ENCODE measurements at places on chromosomes 16 and 17.

GRCh38 chr17:13601776-13602551, at the start of gene HS3ST3A1:
Gene HS3ST3A1 (minus strand): TSS chr17:13601929. CDS start chr17:13601129, 800 bp downstream.
- no peak for DNase-seq

- DNase-seq = no peak
Observed at GRCh38 chr17:28413804-28414203, 7.8 kb upstream of the SLC46A1 start.

DNA sequence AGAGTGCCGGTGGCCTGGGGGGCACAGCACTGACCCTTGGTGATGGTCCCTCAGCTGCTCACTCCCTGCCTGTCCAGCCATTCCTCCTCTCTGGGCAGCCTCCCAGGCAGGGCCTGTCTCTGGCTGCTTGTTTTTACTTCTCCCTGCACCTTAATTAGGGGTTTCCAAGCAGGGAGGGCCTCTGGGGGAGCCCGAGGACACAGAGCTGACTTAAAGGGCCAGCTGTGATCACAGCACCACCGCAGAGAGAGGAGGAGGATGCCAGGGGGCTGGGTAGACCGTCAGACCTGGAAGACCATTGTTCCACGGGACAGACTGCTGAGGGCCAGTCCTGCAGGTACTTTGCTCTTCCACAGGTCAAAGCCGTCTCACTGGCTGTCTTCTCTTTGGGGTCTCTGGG, 1.2 kb upstream of the DPH1 start:
- no peak for DNase-seq

GRCh38 chr17:57986841-57987580, 1.0 kb downstream of the VEZF1 start:
- DNase-seq = no peak

GRCh38 chr16:4947722-4948503, 10.2 kb upstream of the SEC14L5 start:
- DNase-seq = no peak

DNA sequence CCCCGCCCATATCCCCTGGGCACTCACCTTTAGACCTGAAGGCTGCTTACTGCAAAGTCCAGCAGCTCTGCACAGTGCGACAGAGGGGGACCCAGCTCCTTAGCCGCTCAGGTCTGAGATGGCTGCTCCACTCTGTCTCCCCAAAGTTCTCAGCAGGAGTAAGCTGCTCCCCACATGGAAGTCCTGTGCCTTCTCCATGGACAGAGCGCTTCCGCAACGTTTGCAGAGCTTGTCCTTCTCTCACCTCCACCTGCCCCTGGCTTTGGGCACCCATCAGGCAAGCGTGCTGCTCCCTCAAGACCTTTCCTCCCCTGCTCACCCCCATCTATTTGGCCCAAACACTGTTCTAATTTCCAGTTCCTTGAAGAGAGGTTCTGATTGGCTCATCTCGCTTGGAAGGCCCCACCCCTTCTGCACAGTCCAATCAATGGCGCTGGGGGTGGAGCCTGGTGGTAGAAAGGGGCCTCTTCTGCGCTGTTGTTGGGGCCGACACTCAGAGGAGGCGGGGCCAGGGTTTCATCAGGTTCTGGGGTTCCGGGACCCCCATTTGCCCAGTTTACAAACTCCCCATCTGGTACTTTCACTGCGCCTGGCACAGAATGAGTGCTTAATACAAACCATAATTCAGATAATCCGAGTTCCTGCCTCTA, 137.2 kb downstream of the CYLD start:
- no peak for DNase-seq

DNA sequence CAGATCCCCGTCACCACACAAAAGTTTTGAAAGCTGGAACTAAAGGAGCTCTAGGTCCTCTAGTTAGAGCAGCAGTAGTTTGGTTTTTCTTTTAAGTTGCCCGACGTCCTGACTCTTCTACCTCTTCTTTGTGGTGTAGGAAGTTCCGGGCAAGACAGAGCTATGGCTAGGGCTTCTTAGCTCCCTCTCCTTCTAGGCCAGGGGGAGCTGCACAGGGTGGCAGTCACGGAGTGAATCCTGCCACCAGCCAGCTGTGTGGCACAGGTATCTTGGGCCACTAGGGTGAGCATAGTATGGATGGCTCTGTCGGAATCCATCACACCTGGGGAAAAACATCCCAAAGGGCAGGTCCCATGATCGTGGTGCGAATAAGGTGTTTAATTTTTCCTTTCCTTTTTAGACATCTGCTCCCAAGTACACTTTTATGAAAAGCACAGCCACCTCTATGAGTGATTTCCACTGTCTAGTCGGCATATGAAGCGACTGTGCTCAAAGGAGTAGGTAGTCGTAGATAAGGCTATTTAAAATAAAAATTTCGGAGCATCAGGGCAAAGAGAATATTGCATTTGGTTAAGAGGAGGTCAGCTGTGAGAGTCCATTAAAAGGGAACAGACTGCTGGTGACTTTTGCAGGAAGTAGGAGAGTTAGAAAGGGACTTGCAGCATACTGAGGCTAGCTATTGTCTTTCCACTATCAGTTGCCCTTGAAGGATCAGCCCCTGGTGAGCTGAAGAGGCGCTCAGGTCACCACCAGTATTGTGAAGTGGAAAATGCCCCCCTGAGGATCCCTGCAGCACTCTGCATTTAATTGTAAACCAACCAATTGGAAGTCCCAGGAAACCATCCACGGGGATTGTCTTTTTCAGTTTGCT, 2.1 kb downstream of the PRKCA start:
- no peak for DNase-seq

- DNase-seq = no peak
Observed at GRCh38 chr17:73191443-73192205, 1.2 kb upstream of the COG1 start.

DNA sequence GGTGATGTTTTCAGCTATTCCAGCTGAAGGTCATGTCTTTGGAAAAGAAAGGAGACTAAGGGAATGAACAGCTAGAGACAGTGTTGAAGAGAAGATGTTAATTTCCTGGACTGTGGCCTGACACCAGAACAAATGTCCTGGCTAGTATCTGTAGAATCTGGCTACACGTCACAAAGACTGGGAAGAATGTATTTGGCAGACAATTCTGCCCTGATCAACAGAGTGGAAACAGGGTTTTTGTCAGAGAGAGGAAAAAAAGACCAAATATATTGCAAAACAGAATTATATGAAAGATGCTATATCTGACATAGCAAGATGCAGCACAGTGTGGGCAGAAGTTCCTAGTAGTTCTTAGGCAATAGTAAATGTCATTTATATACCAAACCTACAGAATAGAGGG, 17.0 kb upstream of the ANKFN1 start:
- no peak for DNase-seq

- DNase-seq = no peak
Observed at GRCh38 chr16:3952737-3953131, 72.2 kb upstream of the CREBBP start.

GRCh38 chr17:71496552-71496951, 624.3 kb upstream of the SOX9 start:
- DNase-seq = no peak

DNA sequence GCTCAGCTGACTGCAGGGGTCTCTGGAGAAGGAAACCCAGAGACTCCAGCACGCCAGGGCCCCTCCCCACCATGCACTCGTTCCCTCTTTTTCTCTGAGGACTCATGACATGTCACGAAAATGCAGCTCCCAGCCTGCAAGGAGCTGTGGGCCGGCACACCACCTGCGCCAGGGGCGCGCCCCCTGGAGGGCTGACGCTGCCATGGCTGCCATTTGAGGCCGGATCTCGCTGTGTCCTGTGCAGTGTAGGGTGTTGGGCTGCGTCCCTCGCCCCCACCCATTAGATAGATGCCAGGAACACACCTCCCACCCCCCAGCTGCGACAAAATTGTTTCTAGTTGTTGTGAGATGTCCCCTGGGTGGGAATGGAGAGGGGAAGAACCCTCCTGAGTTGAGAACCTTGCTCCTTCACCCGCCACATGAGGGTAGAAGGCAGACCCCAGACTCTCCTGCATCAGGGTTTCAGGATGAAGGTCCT, 8.2 kb downstream of the SYNGR2 start:
- no peak for DNase-seq

DNA sequence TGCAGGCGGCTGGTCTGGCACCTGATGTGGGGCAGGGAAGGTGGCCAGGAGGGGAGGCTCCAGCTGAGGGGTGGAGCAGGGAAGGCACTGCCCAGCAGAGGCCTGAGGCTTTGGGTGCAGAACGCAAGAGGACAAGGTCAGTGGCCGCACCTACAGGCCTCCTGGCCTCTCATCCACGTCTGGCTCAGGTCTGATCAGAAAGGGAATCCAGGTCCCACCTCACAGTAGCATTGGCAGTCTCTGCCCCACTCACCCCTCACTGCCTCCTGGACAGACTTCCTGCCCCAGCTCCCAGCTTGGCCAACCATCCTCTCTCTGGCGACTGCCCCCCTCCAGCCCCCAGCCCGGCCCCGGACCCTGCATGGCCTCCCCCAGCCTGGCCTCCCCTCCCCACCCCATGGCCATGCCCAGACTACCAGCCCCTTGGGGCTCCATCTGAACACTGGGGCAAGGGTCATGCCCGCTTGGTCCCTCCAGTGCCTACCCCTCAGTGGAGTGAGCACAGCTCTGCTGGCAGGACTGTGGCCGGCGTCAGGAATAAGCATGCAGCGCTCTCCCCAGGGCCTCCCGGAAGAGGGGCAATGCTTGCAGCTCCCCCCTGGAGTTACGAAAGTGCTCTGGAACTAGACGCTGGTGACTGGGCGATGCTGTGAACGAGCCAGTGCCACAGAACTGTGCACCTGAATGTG, 4.6 kb downstream of the UTS2R start:
- no peak for DNase-seq

DNA sequence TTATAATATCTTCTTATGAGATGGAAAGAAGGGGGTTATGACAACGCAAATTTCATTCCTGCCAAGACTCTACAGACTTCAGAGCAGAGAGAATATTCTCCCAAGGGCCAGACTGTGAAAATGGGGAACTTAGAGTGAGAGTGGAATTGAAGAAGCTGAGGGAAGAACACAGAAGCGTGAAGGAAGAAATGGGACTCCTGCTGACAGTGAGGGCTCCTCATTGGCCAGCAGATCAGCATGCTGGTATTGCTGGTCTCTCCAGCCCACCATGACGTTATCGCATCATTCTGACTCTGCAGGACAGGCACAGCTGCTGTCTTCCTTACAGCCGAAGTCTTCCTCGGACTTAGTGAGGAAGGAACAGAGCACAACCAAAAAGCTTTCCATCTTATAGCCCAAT, 24.3 kb downstream of the CCL4 start:
- DNase-seq = no peak

DNA sequence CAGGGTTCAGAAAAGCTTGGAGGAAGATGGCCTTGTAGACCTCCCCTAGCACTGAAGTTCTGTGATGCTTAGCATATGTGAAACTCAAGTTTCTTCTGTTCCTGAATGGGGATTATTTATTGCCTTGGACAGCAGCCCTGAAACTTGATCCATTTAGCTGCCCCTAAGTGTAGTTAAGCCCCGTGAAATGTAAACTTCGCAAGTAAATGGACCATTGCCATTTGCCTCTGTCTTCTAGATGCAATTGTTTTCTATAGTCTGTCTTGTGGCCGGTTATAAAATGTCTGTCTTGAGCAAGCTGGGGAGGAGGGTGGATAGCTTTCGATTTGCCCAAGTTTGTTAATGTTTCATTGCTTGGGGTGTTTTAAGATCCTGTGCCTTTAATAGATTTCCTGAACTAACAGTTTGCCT, 261.8 kb downstream of the CDH13 start:
- DNase-seq = no peak

GRCh38 chr16:85437166-85438052, 175.7 kb upstream of the GSE1 start:
- no peak for DNase-seq

DNA sequence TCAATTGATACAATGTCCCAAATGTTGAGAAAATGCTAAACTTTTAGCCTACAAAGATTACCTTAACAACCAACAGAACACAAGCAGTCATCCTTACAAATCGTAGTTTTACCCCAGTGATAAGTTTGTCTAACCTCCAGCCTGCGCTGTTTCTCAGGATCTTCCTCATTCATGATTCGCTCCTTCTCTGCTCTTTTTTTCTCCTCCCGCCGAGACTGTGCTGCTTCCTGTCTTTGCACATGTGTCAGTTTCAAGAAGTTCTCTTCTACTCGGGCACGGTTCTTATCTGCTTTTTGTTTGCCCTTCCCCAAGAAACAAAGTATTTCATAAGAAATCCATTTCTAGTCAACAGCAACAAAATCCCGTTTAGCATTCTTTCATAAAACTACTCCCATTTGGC, 10.2 kb upstream of the STRADA start:
- no peak for DNase-seq

GRCh38 chr17:40107522-40108174, 7.3 kb upstream of the NR1D1 start:
- DNase-seq = no peak

GRCh38 chr16:14423344-14423743, 206.7 kb downstream of the PARN start:
- no peak for DNase-seq

- no peak for DNase-seq
Observed at GRCh38 chr17:82587234-82588086, 60.8 kb downstream of the WDR45B start.

- no peak for DNase-seq
Observed at GRCh38 chr16:35532576-35532975, 2073.2 kb downstream of the TP53TG3F start.

DNA sequence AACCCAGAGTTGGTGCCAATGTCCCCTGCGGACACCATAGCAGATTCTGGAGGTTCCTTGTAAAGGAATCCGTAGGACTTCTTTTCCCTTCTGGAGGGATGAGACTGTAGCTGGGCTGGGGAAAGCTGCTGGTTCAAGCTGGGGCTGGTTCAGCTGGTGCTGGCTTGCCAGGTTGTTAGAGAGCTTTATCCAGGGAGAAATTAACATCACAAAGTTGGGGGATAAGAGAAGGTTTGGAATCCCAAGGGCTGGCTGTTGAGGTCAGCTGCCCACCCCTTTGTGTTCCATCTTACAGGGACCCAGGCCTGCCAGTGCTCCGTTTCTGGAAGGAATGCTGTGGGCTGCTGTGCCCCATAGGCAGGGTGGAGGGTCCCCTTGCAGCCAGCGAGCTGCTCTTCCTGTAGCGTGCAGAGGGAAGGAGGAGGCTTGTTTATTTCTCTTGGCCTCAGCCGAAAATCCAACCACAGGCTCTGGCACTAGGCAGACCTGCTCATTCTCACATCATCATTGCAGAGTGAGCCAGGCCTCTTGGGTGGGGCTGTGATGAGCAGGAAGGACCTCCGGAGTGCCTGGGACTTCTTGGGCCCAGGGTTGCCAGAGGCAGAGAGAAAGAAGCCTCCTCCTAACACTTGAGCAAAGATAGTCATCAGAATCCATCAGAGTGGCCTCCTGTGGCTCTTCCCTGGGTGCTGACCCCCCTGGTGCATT, 251.1 kb downstream of the SEC14L1 start:
- DNase-seq = no peak

DNA sequence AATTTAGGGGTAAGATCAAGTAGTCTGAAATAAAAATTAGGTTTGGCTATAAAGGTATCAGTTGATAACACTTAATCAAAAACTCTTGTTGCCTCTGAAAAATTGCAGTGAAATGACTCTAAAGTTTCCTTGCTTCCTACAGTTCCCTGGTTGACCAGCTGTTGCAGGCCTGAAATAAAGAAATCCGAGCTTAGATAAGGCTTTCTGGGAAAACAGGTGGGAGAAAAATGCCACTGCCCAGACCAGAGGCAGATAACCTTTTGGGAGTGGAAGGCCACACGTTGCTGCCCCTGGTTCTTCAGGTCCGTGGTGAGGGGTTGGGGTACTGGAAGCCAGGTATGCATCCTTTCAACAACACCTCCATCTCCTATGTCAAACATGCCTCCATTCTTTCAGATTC, 111.3 kb downstream of the HS3ST3A1 start:
- no peak for DNase-seq
